ENCODE measurements at places on chromosomes 3 and 15.

DNA sequence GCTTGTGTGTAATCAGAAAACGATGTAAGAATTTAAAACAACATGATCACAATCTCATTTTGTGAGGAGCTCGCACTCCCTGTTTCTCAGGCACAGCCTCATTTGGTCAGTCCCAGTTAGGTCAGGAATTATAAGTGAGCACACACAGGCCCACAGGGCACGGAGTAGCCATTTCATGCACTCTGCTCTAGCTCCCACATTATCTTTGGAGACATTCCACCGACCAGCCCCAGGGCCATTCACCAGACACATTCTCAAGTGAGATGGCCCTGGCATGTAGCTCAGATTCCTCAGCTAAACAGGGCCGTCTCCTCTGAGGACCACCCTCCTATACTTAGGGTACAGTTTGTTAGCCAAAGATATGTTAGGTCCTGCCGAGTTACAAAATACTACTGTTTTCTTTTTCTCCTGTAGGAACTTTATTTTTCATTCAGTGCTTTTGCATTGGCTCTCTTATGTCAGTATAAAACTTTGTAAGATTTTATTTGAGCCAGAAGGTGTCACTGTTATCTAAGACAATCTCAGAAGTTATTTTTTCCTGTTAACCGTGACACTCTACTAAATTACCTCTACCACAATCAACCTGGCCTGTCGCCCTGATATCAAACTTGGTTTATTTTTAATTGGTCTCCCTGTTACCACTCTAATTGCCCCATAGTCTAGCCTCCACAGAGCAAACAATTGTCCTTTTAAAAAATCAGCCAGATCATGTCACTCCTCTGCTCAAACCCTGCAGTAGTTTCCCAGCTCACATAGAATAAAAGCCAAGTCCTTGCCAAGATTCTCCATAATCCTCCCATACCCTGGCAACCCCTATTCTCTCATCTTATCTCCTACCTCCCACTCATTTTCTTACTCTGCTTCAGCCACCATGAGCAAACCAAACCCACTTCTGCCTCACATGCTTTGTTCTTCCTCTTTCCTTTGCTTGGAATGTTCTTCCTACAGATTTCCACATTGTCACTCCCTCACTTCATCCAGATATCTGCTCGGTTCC is 105.7 kb downstream of the PPP2R3A start:
- DNase-seq = peak; percentile 15

- DNase-seq = no peak
These were observed 119.7 kb upstream of the PHLDB2 start for GRCh38 chr3:111739311-111739911.

GRCh38 chr3:116849261-116849688 is 139.7 kb downstream of the TUSC7 start:
- no peak for DNase-seq

GRCh38 chr3:23762759-23763477 is 42.8 kb upstream of the UBE2E1 start:
- DNase-seq = no peak

- peak; percentile 61 for DNase-seq
These were observed 30.3 kb downstream of the ARL14 start for GRCh38 chr3:160707187-160707794.

Data from CD4-positive, alpha-beta T cell treated with Interleukin-21 for 1 hour (primary cell).